CD4-positive, alpha-beta T cell treated with Interleukin-12 subunit alpha and Interleukin-12 subunit beta, for 1 hour (primary cell): ENCODE measurements at places on chromosomes 4 and X.

DNA sequence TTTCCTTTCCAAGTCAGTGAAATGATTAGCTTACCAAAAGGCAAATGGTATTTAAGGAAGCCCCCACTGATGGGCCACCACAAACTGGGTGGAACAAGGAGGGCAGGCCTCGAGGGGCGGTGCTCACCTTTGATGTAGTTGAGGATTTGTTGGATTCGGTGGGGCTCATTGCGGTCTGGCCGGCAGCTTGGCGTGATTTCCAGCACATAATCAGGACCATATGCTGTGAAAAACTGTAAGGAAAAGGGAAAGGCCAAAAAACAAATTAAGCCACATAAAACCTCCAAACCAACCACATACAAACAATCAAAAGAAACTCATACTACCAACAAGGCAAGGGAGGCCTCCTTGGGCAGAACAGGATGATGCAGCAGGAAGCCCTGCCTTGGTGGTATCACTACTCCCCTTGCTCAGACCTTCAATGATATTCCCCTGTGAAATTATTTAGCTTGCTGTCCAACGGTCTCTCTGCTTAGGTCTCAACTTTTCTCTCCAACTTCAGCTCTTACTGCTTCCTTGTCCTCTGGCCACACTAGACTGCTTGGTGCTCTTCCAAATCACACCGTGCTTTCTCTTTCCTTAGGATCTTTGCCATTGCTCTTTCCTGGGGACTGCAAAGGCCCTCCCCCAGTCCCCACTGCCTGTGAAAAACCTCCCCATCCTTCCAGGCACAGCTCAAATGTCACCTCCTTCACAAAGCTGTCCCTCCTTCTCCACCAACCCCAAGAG, 46.1 kb upstream of the CITED1 start:
- no peak for DNase-seq

DNA sequence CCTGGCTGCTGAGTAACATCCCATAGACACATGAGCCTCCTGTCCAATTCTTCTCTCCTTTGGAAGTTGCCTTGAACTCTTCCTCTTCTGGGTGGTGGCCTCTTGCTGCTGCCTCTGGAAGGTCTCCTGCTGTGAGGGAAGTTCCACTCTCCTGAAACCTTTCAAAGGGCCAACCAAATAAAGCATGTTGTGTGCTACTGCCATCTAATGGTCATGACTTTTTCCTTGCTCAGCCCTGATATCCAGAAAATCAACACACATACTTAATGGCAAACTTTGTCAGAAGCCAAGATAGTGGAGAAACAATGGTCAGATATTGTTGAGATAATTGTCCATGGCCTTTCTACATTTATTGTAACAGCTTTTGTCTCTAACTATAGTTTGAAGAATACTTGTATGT, 19.1 kb upstream of the ZXDA start:
- DNase-seq: peak; percentile 16

DNA sequence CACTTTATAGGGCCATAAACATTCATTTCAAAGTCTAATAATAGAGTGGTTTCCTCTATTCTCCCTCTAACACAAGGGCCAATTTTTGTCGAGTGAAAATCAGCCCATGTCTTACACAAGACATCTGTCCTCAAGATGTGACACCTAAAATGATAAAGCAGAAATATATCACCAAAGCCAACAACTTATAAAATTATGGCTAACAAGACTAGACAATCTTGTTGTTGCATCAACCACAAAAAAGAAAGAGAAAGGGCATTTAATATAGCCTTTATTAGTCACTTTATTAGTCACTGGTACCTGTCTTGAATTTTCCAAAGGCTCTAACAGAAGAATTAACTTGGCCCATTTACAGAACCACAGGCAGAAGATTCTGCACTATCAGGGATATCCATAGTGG, 161.6 kb downstream of the SMIM20 start:
- DNase-seq: no peak

DNA sequence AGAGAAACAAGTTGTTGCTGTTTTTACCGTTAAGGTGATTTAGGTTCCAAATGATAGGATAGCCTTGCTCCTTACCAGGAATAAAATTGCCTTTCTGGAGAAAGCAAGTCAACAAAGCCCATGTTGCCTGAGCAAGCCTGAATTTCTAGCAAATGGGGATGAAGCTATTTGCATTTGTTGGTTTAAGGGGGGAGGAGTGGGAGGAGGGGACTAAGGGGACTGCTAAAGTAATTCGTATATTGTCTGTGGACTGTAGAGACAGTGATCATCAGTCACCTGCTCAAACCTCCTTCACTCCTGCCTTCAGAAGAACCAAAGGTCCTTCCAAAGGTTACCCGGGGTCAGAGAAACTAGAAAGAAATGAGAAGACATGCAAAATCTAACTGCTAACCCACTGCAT, 65.8 kb downstream of the SCML2 start:
- no peak for DNase-seq

DNA sequence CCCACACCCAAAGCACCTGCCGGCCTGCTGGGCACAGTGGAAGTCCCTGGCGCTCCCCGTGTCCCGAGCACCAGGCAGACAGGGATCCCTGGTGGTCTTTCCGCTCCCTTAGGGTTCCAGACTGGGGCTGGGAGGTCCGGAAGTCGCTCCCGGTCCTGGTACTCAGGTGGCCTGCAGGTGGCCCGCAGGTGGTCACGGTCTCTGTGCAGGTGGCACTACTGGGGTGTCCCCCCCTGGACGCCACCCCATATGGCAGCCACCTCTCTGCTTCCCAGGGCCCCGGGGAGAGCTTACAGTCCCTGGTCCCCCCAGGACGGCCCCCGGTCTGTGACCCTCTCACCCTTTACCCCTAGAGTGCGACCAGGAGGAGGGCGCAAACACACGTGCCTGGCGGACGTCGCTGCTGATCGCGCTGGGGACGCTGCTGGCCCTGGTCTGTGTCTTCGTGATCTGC, 13.6 kb downstream of the SLC25A6 start:
- DNase-seq: no peak

- peak; percentile 29 for DNase-seq
Measured at GRCh38 chr4:153521478-153521877, 55.3 kb downstream of the TMEM131L start.

- no peak for DNase-seq
Measured at GRCh38 chr4:170202721-170203120, 113.0 kb upstream of the AADAT start.

GRCh38 chr4:1174941-1175634, 2.7 kb upstream of the SPON2 start:
- DNase-seq: no peak
